ENCODE measurements at places on chromosomes 11 and 22. TPM values are rescaled to one million over a fixed set of nuclear protein-coding genes. Genes with fewer than 3 reads are reported as not detected.

DNA sequence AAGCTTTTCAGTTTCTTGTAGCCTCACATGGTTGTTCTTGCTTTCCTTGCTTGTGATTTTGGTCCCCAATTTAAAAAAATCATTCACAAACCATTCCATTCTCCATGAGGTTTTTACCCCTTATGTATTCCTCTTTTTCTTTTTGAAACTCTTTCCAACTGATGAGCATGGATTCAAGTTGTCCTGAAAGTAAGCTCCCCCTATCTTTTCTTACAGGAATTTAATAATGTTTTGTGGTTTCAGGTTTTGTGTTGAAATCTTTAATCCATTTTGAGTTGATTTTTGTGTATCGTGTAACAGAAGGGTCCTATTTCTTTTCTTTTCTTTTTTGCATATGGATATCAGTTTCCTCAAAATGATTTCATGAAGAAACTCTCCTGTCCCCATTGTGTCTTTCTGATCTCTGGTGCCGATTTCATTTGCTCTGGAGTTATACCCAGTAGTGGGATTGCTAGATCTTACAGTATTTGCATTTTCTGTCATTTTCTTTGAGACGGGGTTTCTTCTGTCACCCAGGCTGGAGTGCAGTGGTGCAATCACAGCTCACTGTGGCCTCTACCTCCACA is 58.5 kb downstream of the LRRC74B start:
- DNase-seq = no peak

DNA sequence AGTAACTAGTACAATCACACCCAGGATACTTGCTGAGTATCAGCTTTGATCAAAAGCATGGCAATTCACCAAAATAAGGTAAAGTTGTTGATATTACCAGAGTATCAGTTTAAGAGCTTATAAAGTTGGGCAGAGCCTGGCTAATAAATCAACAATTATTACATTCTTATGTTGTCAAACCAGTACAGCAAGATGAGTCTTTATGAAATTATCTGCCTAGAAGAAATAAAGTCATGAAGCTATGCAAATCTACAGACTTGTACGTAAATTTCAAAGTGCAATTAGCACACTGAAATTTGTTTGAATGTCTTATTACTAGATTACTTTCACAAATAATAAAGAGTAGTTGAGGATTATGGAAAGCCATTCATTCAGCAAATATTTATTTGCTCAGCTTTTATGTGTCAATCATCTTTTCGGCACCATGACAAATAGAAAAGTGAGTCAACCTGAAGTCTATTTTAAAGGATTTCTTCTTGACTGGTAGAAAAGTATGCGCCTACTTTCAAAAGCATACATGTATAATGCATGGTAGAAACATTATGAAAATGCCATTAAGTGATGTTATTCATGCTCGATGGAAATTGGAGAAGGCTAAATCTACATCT is 5.0 kb upstream of the ANO3 start:
- DNase-seq = no peak

DNA sequence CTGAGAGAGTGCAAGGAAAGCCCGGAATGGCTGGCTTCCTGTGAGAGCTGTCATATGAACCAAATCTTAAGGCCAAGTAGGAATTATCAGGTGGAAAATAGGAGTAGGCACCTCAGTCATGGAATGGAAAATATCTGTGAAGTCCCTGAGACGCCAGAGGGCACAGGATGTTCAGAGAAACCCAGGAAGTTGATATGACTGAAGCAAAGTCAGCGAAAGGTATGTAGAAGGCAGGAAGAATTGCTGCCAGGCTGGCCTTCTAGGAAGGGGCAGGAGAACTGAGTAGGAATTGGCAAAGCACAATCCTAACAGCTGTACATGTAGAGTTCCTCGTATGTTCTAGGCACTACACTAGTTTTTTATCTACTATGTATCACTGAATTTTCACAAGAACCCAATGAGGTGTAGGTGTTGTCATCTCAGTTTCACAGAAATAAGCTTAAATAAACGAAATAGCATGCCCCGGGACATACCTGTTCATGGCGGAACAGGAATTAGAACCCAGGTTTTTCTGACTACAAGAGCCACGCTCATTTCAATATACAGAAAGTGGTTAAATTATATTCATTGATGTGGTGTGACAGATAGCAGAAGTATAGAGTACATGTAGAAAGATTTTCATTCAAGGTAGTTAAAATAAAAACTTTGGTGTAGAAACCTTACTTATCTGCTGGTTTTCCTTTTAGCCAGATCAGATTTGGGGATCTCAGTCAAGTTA is 17.0 kb downstream of the HMGXB4 start:
- DNase-seq = no peak

DNA sequence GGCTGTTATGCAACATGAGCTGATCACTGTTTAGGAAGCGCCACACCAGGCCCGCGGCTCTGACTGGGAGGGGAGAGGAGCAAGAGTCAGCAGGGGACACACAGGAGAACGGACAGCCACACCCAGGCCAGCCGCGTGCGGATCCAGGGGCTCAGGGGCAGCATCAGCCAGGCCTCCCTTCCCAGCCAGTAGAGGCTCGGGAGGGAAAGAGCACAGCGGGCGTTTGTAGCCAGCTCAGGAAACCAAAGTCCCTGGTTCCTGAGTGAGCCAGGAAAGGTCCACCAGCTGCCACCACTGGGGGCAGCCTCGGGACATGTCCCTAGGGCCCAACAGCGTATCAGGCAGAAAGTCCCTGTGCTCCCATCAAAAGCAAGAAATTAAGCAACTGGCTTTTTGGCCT is 71.8 kb upstream of the PITPNB start:
- DNase-seq = peak; percentile 28

DNA sequence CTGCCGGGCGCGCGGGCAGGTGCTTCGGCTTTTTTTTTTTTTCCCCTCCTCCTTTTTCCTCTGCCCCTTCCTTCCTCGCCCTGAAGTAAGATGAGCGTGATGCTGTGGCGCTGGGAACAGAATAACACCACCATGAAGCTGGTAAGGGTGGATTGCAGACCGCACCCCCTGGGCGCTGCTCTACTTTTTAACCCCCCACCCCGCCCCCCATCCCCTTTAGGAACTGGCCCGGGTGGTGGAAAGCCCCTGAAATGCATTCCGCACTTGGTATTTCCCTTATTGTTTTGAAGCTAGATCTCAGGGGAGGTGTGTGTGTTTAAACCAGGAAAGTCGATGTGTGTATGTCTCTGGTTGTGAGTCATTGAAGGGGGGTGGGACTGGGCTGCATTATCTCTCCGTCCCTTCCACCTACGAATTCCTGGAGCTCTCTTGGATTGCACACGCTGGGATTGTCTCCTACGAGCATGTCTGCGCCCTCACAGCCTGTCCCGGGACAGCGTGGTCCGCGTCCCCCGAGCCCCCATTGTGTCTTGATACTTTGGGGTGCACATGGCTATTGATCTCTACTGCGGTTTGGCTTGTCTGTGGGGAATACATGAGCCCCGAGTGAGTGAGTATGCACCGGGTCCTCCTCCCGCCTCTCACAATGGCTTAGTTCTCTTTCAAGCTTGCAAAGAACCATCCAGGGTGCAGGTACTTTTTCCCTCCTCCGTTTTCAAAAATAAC is 64.9 kb downstream of the NAV2 start:
- DNase-seq = peak; percentile 76

DNA sequence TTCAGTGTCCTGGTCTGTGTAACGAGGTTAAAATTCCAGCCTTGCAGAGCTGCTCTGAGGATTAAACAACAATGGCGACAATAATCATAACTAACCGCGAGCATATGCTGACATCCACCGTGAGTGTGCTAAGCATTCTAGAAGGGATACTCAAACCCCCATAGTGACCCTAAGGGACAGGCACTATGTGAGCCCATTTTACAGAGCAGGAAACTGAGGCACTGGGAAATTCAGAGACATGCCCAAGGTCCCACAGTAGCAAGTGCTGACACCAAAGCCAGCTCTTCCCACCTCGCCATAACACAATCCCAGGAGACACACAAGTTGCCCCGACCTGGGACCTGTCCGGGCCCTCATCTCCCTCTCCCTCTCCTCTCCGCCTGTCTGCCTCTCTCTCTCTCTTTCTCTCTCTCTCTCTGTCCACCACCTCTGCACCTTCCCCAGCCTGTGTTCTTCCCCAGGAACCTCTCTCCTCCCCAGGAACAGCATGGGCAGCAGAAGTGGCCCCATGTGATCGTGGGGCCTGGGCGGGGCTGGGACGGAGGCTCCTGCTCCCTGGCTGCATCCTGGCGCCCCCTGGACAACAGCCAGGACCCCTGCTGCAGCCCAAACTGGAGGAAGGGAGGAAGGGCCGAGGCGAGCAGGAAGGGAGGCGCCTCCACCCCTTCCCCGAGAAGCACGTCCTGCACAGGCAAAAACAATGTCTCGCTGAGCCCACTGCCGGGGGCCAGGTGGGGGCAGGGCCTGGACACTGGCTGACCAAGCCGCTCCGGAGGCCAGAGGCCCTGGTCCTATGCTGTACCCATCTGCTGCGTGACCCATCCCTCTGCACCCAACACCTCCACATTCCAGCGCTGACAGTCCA is 14.8 kb upstream of the MFNG start:
- DNase-seq = no peak

GRCh38 chr11:69483170-69483569 is 1.7 kb downstream of the LINC01488 start:
- DNase-seq = no peak

TIGD3 gene
- total RNA-seq = 0.42 TPM

AGBL2 gene
- 0.42 TPM for total RNA-seq

MMP13 gene
- total RNA-seq = not detected

ISX gene
- not detected for total RNA-seq

LTO1 gene
- 11.2 TPM for total RNA-seq

MUC6 gene
- not detected for total RNA-seq

TENM4 gene
- total RNA-seq = 23.5 TPM

PPP2R1B gene
- total RNA-seq = 43.0 TPM

Measured in Daoy (cell line).